ENCODE measurements at places on chromosomes 5 and 9. TPM values are rescaled to one million over a fixed set of nuclear protein-coding genes. Genes with fewer than 3 reads are reported as not detected.

The ARL14EPL gene
- 0.58 TPM for total RNA-seq

The IL4 gene
- not detected for total RNA-seq

The TAS2R1 gene
- total RNA-seq: not detected

The TMEFF1 gene
- total RNA-seq: 14.6 TPM

The IL7R gene
- total RNA-seq: 1.2 TPM

The ANKRD18B gene
- total RNA-seq: 12.2 TPM

The PCDHB14 gene
- 0.55 TPM for total RNA-seq

The DNAH5 gene
- total RNA-seq: 1.7 TPM

The PNPLA7 gene
- total RNA-seq: 1.9 TPM

The ORM2 gene
- total RNA-seq: not detected

The SVEP1 gene
- 0.29 TPM for total RNA-seq

The FSTL4 gene
- 0.07 TPM for total RNA-seq

The IFNA21 gene
- not detected for total RNA-seq

The CDX1 gene
- not detected for total RNA-seq

The FNIP1 gene
- total RNA-seq: 25.6 TPM

The FAM81B gene
- total RNA-seq: not detected

The FOXE1 gene
- not detected for total RNA-seq

The MEIKIN gene
- total RNA-seq: not detected

The GGTA1 gene
- not detected for total RNA-seq

The TTC23L gene
- total RNA-seq: not detected

The AQP7 gene
- 3.7 TPM for total RNA-seq

The MARCHF11 gene
- not detected for total RNA-seq

The KIF4B gene
- total RNA-seq: 0.44 TPM

The SPATA24 gene
- total RNA-seq: 7.9 TPM

The SOHLH1 gene
- not detected for total RNA-seq

The JAKMIP2 gene
- not detected for total RNA-seq
